ENCODE measurements at places on chromosomes 5 and 9. TPM values are rescaled to one million over a fixed set of nuclear protein-coding genes. Genes with fewer than 3 reads are reported as not detected.

The SDHA gene
- 105 TPM for total RNA-seq

The EQTN gene
- not detected for total RNA-seq

The BTNL8 gene
- not detected for total RNA-seq

GRCh38 chr9:91905991-91906469 lies 44.0 kb downstream of the ROR2 start:
- no peak for DNase-seq

- no peak for DNase-seq
These were observed 12.6 kb upstream of the FAM163B start for GRCh38 chr9:133621725-133622267.

- DNase-seq: no peak
These were observed 228.2 kb upstream of the GRIN3A start for GRCh38 chr9:101966691-101967090.

DNA sequence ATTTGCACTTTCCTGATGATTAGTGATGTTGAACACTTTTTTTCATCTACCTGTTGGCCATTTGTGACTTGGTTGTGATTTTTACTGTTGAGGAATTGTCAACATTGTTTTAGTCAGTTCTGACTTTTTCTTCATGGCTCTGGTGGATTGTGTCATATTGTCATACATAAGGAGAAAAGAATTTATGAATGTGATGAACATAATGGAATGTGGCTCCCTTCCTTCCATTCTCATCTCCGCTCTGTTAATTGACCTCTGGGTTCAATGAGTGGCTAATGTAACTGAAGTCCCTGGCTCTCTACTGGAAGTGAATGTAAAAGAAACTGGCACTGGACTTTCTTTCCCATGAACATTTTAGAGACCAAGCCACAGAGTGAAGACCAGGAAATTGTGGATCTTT lies 49.2 kb downstream of the KIAA1958 start:
- peak; percentile 56 for DNase-seq

DNA sequence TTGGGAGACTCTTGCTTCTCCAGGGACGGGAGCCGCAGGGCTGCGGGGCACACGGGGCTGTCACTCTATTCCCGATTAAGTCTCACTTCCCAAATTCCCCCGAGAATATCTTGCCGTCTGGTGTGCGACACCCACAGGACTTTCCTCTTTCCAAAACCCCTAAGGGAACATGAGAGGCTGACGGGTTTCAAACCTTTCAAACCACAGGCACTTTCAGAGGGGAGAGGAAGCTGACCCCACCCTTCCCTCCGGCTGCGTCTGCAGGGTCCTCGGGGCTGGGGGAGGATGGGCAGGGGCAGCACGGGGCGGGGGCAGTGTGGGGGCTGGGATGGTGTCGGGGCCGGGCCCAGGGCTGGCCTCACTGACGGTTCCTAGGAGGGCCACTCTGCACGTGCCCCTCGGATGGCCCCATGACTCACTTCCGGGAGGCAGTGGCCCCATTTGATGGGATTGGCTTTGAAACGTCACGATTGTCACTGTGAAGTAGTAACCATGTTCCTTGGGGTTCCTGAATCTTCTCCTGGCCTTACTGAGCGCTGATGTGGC lies 38.2 kb downstream of the SLC9A3 start:
- no peak for DNase-seq

DNA sequence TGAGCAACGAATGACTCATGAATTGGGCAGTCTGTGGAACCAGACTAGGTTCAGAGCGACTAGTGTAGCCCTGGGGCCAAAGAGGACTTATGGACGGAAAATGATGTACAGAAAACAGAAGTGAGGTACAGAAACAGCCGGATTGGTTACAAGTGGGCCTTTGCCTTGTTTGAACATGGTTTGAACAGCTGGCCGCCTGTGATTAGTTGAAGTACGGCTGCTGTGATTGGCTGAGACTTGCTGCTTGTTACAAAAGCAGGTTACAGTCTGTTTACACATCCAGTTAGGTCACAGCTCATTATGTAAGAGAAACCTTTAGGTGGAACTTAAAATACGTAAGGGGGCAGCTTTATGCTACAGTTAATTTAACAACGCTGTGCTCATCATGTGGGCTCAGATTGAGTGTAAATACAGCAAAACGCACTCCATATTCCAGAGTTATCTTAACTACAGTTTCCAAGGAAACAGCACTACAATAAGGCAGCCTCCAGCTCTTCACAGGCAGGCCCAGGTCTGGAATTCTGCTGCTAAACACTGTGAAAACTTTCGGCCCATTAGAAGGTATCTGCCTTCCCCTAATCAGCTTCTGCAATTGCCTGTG lies 6.5 kb downstream of the AMACR start:
- peak; percentile 61 for DNase-seq
